ENCODE measurements at places on chromosomes 3 and 15.

DNA sequence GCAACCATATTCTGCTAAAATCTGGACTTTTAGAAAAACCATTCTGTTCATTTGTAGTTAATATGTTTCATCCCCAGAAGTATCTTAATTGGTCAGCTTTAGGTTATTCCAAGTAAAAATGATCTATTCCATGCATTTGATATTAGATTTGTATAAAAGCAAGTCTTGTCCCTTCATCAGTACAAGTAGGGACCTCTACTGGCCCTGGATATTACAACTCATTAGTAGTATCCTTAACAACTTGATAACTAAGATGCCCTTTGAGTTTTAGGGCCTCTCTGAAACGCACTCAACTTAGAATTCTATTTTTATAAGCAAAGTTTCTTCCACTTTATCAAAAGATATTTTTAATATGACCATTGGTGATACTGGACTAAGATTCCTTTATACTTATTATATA is 25.3 kb upstream of the SELENOT start:
- DNase-seq = no peak

- no peak for DNase-seq
Measured at GRCh38 chr15:64828985-64829384, 3.5 kb upstream of the PIF1 start.

DNA sequence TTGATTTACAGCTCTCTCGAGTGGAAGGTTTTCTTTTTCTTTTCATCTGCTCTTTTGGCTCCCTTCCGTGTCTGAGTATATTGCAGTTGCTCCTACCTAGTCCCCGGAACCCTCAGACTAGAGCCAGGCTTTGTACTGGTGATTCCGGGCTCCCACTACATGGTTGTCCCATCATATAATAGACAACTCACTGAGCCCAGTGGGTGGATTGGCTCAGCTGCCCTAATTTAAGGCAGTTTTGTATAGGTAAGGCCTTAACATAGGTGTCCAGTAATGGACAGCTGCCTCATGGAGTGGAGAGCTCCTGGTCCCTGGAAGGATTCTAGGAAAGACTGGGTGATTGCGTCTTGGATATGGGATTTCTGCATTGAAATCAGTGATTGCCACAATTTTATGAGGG is 58.0 kb downstream of the KY start:
- DNase-seq = no peak

DNA sequence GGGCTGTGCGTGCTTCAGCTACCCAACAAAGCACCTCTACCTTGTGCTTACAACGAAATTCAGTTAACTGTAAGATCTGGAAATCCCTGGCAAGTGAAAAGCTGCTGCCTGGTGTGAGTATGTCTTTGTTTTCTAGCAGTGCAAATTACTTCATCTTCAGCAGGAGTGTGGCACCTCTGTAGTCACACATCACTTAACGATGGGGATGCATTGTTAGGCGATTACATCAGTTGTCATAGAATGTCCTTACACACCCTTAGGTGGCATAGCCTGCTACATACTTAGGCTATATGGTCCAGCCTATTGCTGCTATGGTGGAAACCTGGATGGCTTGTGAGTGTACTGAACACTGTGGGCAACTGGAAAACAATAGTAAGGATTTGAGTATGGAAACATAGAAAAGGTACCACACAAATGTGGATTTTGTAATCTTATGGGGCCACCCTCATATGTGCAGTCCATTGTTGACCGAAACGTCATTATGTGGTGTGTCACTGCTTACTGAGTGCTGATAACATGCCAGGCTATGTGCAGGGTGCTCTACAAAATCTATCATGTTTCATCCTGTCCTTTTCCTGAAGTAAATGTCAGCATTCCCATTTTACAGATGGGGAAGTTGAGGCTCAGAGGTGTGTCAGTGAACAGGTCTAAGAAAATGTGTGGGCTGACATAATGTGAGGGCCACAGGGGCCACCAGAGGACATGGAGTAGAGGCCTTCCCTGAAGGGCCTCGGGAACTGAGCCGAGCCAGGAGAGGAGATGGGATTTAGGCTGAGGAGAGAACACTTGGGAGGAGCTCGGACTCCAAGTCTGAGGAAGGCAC is 173.5 kb downstream of the VGLL4 start:
- DNase-seq = no peak

- no peak for DNase-seq
Measured at GRCh38 chr3:23691357-23691895, 114.3 kb upstream of the UBE2E1 start.

DNA sequence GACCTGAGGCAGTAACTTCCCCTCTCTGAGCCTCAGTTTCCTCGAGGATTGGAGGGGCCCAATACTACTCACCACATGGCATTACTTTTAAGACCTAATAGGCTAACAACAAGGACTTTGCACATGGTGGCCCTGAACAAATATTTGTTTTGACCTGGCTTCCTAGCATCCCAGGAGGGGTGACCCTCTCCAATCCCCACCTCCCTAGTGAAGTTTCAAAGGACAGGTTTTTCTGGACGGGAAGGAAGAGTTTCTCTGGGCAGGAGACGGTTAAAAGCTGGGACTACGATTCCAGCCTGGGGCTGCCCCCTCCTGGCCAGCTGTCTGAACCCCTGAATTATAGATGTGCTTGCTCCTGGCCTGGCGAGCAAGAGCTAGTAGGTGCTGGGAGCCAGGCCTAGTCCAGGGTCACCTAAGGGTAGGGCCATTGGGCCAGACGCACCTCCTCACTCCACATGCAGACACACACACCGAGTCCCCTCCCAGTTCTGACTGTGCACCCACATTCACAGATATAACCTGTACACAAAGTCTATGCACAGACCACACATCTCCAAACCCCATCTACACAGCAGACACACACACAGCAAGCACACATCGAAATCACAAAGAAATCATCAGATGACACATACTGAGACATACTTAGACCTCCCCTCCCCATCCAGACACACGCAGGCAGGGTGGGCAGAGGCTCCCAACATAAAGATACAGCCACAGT is 2.7 kb upstream of the ISL2 start:
- DNase-seq = no peak

- no peak for DNase-seq
Measured at GRCh38 chr3:9732740-9733115, 1.2 kb downstream of the BRPF1 start.

GRCh38 chr3:13015286-13016082 is 57.7 kb downstream of the IQSEC1 start:
- peak; percentile 22 for DNase-seq

DNA sequence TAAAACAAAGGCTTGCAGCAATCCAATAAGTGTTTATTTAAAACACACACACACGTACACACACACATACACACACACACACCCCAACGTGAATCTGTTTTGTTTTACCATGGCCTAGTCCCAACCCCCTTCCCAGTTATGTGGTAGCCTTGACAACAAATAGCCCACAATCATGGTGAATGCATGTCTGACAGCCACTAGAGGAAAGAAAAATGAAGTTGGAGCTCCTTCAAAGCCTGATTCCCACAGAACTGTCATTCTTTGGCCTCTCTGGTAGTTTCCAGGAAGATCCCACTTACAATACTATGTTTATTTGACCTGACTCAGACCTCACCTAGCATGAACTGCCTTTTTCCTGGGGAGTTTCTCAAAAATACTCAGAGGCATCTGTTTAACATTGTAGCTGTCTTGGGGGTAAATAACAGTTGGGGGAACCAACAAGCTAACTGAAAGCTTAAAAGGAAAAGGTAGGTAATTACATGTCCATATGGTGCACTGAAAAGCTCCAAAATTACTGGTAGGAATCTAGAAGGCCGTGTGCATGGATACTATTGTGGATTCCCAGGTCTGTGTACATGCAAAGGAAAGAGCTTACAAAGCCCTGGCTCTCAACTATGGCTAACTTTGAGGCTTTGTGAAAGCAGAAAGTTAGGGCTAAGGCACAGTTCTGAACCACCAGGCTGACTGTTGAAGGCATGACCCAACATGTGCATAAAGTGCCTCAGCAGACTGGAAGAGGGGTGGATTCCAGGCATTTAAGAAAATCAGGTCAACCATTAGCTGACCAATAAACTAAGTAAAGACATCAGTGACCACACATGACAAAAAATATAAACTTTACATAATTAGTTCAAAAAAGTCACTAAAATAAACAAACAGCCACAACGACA is 65.3 kb downstream of the FAIM start:
- no peak for DNase-seq

GRCh38 chr15:91368611-91369010 is 268.6 kb downstream of the SV2B start:
- DNase-seq = no peak

GRCh38 chr15:30791239-30792175 is 112.2 kb upstream of the FAN1 start:
- no peak for DNase-seq

DNA sequence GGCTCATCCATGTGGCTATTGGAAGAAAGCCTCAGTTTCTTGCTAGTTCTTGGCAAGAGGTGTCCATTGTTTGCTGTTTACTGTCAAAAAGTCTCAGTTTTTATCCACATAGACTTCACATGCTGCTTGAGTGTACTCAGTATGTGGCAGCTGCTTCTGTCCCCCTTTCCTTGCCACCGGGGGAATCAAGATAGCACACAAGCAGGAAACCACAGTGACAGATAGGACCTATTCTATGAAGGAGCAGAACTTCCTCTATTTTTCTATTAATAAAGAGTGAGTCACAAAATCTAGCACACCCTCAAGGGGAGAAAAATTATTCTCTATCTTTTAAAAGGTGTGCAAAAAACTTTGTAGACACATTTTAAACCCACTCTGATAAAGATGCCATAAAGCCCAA is 121.4 kb upstream of the GMNC start:
- no peak for DNase-seq

DNA sequence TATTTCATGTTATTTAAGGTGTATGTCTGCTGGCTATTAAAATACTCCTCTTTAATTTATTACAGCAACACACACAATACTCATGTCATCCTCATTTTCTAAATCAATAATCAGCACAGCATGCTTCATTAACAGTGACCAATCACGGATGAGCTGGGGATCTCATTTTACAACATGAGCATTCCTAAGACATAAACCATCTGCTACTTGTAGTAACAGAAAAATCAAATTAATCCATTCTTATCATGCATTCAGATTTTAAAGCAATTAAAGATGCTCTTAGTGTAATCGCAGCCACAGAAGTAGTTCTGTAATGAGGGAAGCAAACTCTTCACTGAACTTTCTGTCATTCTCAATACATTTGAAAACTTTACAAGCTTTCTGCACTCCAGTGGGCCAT is 191.1 kb downstream of the TBC1D5 start:
- DNase-seq = no peak

DNA sequence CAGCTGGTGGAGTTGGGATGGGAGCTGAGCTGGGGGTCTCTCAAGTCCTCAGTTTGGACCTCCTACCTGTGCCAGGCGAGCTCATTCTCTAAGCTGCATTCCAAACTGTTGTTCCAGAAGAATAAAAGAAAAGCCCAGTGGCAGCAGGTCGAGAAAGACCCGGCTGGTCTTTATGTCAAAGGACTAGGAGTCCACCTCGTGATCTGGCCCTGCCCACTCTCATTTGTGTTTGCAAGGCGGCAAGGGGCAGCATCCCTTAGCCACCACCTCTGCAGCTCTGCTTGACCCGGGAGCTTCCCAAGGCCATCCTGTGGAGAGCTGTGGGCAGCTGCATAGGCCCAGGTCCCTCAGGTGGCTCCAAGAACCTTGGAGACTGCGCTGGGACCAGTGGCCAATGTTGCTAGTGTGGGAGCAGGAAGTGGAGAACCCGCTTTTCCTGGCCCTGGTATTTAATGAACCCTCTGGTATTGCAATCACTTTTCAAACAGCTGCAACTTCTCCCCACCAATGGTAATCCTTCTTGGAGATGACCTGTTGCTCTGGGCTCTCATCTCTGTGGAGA is 30.9 kb downstream of the KY start:
- no peak for DNase-seq

DNA sequence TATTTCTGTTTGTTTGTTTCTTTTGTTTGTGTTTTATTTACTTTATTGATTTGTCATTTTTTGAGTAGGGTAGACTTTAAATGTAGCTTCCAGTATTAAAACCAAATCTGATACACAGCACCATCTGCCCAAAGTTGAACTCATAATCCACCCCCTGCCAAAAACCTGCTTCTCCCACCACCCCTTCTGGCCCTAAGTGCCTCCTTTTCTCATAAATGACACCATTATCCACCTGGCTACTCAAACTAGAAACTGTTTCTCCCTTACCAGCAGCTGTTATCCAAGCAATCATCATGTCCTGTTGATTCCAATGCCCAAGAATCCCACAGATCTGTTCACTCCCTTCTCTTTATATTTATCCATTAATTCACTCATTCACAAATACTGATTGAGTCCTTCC is 21.8 kb upstream of the PTX3 start:
- no peak for DNase-seq

- no peak for DNase-seq
Measured at GRCh38 chr3:152556731-152557254, 278.1 kb upstream of the P2RY1 start.

DNA sequence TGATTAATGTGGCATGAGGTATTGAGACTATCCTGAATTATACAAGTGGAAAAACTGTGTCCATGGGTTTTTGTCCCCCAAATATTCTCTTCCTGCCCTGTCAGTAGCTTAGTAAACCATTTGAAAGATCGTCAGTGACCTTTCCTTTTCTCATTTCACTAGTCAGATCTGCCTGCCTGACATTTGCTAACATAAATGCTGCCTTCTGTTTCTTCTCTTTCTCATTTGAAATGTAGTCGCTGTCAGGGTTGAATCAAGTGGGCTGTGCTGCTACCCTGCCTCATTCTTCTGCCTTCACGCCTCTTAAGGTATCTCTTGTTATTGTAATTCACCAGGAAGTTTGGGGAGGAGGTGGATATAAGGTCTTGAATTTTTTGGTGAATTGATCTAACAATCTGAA is 67.5 kb downstream of the LRCH3 start:
- no peak for DNase-seq

DNA sequence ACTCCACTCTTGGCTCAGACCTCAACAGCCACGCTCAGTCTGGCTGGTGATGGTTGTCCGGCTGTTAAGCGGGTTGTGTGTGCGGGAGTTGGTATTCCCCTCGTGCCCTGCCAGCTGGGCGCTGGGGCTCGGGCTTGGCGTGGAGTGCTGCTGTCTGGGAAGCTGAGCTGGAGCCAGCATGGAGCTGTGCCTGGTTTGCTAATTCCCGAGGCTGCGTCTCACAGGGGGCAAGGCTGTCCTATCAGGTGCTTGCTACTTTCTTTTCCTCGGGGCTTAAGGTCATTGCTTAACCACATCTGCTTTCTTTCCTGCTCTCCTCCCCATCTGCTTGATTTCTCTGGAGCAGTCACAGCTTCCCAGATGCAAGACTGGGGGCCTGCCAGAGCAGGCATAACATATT is 29.9 kb downstream of the PDIA5 start:
- no peak for DNase-seq

GRCh38 chr3:39638301-39638700 is 170.8 kb downstream of the MOBP start:
- no peak for DNase-seq
